ENCODE measurements at places on chromosomes 4 and X.

DNA sequence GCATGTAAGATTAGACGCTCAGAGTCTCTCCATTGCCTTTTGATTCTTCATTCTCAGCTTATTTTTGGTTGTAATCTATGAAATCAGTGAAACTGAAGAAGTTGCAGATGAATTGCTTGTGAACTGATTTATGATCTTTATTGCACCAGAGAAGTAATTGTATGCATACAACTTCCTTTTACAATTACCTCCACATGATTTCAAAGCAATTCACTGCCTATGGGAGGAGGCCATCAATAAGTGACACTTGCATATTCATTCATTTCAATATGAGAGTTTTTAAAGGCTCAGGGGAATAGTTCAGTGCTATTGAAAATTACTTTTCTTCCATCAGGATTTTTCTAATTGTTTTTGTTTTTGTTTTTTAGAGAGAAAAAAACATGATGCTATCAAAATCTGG, 222.3 kb downstream of the NKX6-1 start:
- DNase-seq: no peak

GRCh38 chr4:111400741-111401140, 744.5 kb upstream of the FAM241A start:
- DNase-seq: no peak

GRCh38 chr4:181213551-181213950, 1029.7 kb upstream of the TENM3 start:
- no peak for DNase-seq

GRCh38 chrX:11346121-11346682, 53.0 kb downstream of the AMELX start:
- no peak for DNase-seq

GRCh38 chr4:7183780-7184460, 8.4 kb upstream of the SORCS2 start:
- no peak for DNase-seq

DNA sequence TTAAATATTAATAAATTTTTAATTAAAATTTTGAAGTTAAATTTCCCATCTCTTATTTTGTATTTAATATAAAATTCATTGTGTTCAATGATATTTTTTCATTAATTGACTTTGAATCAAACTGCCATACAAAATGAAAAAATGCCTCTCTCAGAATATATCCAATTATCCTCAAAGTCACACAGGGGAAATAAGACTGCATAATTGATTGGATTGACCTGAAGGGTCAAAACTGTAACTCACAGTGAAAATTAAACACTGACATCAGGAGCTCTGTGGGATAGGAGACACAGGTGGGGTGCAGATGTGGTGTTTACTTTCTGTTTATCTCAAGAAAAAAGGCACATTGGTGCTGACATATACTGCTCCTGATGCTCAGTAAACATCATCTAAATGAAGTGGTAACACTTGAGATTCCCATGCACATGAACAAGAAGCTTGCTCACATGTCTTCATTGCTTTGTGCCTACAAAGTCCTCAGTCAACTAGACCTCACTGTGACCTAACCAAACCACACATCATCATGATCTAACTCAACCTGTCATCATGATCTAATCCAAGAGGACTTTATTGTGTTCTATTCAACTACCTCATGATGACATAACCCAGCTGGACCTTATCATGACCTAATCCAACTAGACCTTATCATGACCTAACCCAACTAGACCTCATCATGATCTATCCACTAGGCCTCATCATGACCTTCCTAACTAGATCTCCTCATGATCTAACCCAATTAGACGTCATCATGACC, 83.7 kb downstream of the DHRSX start:
- no peak for DNase-seq

Data from activated CD8-positive, alpha-beta memory T cell treated with anti-CD3 and anti-CD28 coated beads for 24 hours (primary cell).